ENCODE measurements at places on chromosomes 7 and 10.

GRCh38 chr7:85714951-85715350, 528.1 kb upstream of the SEMA3D start:
- DNase-seq = no peak

GRCh38 chr7:2667843-2668242, 20.2 kb upstream of the AMZ1 start:
- DNase-seq = no peak

GRCh38 chr10:22976534-22976933, 48.7 kb downstream of the ARMC3 start:
- DNase-seq = peak; percentile 4

DNA sequence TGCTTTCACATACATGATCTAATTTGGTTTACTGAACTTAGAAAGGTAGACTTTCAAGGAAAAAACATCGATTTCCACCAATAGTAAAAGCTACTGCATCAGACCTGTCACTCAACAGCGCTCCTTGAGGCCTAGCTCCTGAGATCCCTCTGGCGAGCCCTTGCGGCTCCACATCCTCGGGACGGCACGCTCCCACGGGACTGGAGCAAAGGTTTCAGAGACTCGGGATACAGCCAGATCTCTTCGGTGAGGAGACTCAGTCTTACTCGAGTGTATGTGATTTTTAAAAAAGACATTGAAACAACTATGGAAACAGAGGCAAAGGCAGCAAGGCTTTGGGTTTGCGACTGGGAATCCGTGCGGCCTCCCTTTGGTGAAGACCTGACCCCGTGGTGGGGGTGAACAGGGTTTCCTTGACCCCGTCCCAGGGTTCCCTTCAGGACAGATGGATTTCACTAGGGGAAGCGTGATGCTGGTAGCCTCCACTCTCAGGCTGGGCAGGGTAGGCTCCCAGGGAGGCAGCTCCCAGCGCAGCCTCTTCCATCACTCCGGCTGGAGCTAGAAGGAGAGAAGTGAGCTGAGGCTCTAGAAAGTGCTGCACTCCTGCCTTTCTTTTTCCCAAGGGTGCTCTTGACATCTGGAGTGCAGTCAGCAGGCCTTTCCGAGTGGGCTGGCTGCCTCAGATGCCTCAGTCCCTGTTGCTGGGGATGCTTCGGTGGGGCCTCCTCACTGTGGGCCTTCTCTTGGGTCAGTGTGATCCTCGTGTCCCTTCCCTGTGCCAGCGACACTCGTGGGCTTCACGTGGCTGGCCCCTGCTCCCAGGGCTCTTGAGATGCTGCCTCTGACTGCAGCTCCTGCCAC, 5.8 kb upstream of the ATP6V0E2 start:
- no peak for DNase-seq

DNA sequence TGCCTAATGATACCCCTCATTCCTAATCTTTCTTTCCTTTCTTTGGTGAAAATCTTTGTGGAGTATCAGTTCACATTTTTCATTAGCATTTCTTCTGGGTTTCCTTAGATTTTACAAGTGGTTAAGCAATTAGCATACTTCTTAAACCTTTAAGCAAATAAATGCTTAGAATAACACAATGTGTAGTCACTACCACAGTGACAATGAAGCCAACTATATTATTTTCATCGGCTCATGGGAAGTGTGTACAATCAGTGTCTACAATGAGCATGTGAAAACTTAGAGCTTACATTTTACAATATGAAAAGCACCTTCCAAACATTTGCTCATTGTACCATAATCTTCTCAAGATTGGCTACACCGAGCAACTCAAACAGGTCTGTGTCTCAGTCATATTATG, 176.2 kb upstream of the PLXNA4 start:
- peak; percentile 81 for DNase-seq

DNA sequence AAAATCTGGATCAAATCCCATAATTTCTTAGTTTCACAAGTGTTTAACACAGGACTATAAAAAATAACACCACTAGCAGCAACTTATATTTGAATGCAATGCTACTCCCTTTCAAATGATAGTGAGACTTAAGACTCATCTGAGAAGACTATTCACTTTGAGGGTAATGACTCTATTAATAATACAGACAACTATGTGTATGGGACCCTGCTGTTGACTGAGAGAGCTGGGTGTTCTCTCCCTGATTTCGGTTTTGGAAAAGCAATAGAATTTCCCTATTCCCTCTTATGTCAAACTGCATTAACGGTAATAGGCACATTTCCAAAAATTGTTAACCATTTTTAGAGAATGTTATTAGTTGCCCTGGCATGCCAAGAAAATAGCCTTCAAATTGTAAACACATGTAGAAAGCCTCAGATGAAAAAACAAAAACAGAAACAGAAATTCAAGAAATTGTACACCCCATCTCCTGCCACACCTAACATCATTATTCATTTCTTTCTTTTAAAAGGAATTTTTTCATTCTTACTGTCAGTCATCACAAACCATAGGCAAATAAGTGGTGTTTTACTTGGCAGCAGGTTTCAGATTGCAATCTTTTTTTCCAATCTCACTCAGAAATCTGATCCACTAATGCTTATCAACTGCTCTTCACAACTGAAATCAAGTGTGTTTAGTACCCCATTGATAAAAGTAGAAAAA, 153.7 kb downstream of the TFPI2 start:
- DNase-seq = peak; percentile 10

DNA sequence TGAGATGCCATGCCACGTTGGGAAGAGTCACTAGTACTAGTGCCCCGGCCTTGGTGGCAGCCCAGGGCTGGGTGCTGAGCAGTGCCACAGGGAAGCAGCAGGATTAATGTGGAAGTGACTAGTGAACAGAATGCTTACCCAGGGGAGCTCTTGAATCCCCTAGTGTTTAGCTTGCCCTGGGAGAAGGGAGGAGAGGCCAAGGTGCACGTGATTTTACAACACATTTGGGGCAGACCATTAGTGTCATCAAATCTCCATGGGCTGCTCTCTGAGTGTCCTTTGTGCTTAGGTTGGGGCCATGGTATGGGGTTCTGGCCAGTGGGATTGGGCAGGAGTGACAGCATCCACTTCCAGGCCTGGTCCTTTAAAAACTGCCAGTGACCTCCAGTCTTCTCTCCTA, 37.5 kb downstream of the ARHGAP22 start:
- DNase-seq = no peak

DNA sequence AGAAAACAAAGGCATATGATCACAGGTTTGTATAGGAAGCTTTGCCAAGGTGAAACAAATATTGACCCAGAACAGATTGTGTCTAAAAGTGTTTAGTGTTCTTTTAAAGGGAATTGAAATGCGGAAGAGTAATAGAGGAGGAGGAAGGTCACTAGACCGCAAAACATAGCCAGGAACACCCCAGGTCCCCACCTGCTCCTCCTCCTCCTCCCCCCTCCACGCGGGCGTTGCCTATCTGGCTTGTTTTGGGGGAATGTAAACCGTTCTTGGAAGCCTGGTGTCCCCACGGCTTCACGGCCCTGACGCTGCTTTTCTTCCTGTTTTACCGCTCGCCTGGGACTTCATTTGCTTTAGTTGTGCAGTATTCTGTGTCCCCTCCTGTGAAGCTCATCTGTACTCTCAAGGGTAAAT, 81.0 kb upstream of the PFKP start:
- DNase-seq = no peak

DNA sequence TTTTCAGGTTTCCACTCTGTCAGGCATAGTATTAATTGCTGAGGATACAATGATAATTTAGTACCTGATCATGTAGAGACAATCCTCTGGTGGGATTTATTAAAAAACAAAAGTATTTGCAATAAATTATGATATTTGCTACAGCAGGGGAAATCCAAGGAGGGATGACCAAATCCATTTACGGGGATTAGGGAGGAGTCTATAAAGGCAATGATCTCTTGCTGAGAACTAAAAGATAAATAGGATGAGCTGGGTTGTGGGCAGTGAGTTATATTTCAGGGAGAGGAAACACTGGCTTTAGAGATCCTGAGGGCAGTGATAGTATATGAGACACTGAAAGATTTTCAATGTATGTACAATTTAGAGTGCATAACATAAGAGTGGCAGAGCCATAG, 305.5 kb downstream of the GPR37 start:
- DNase-seq = no peak

GRCh38 chr10:103916876-103917275, 1.1 kb downstream of the STN1 start:
- DNase-seq = no peak

DNA sequence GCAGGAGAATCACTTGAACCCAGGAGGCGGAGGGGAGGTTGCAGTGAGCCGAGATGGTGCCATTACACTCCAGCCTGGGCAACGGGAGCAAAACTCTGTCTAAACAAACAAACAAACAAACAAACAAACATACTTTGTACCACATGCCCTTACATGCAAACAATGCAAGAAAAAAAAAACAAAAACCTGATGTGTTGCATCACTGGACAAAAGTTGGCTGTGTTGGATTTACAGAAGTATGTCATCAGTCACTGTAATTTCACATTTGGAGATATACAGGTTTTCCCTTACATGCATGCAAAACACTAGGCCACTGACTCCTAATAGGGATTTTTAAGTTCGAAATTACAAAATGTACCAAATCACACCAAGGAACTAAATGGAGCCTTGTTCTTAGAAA, 138.5 kb downstream of the SRPK2 start:
- DNase-seq = no peak

- DNase-seq = no peak
Observed at GRCh38 chr10:60093317-60093716, 187.0 kb upstream of the CCDC6 start.

- no peak for DNase-seq
Observed at GRCh38 chr7:1946773-1947450, 276.8 kb downstream of the ELFN1 start.
